ENCODE measurements at places on chromosomes 7 and 10. TPM values are rescaled to one million over a fixed set of nuclear protein-coding genes. Genes with fewer than 3 reads are reported as not detected.

The NOC3L gene
- polyA plus RNA-seq: 15.9 TPM

The MICALL2 gene
- polyA plus RNA-seq: 4.4 TPM

The LDB1 gene
- polyA plus RNA-seq: 78.2 TPM

The SEMA3E gene
- polyA plus RNA-seq: 4.9 TPM

The DYDC2 gene
- not detected for polyA plus RNA-seq

The RNF32 gene
- 2.1 TPM for polyA plus RNA-seq

The CCT6A gene
- polyA plus RNA-seq: 153 TPM

The AKR1D1 gene
- 0.11 TPM for polyA plus RNA-seq

The TAF3 gene
- 6.3 TPM for polyA plus RNA-seq

The ANKRD1 gene
- 111 TPM for polyA plus RNA-seq

The ARHGAP12 gene
- 20.0 TPM for polyA plus RNA-seq

The GARIN1A gene
- polyA plus RNA-seq: 1.8 TPM

The ZNF853 gene
- 14.4 TPM for polyA plus RNA-seq

The SUN3 gene
- not detected for polyA plus RNA-seq

The AKR1C8 gene
- polyA plus RNA-seq: not detected

The ANXA8L1 gene
- 16.8 TPM for polyA plus RNA-seq

The CCL24 gene
- polyA plus RNA-seq: 0.35 TPM
